ENCODE measurements at places on chromosomes 6 and 20. TPM values are rescaled to one million over a fixed set of nuclear protein-coding genes. Genes with fewer than 3 reads are reported as not detected.

GRCh38 chr20:64236137-64237088 lies 19.1 kb upstream of the PCMTD2 start:
- H3K27ac ChIP-seq, result no peak overlapping the region
- H3K36me3 ChIP-seq, result no peaks in the 10 kb centered on the region

The DDR1 gene
- 11.3 TPM for total RNA-seq

GRCh38 chr6:81838031-81838430 lies 85.5 kb upstream of the TENT5A start:
- DNase-seq, result no peak
- H3K36me3 ChIP-seq, result no peaks in the 10 kb centered on the region
- H3K4me1 ChIP-seq, result no peaks in the 10 kb centered on the region
- H3K27ac ChIP-seq, result no peak overlapping the region
- H3K27me3 ChIP-seq, result no peaks in the 10 kb centered on the region
- no peak overlapping the region for H3K4me3 ChIP-seq

DNA sequence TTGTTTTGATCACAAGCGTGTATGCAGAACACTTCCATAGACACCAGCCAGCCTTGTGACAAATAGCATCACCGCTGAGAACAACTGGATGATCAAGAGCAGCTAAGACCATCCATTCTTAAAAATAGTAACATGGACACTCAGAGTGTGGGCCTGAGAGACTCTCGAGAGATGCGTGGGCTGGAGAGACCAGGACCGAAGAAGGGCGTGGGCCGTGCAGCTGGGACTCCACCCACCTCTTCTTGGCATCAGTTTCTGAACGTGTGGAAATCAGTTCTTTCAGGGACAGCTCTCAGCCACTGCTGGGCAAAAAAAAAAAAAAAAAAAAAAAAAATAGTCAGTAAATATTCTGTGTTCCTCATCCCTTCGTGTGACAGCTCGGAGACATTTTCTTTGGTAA lies 314.5 kb upstream of the CDH4 start:
- H3K36me3 ChIP-seq, result no peaks in the 10 kb centered on the region
- H3K27me3 ChIP-seq, result peaks cover 4% of the 10 kb centered on the region
- no peak overlapping the region for H3K4me3 ChIP-seq
- DNase-seq, result no peak

DNA sequence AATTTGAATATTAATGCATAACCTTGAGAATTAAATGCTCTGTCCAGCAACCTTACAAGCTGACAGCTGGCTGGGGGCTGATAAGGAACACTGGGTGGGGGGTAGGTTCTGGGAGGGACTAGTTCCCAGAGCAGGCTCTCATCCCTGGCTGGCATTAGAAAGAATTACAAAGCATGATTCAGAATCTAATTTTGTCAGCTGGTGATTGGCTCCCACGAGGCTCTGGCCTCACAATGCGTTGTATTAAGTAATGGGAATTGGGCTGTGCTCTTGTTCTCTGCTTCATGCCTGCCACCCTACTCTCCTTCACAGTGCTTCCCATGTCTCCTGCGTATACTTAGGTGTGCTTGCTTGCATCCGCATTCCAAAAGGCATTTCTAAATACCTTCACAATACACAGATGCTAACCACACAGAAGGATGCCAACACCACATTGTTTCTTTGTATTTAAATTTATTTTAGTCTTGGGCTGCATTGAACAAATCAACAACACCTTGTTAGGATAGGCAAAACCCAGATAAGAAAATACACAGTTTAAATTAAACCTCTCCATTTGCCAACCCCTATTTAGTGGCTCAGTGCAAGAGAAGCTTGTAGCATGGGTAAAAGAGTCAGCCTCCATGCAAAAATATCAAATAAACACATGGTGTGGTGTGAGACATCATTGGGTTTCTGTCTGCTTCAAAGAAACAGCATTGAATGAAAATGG lies 434.5 kb upstream of the JAG1 start:
- H3K27me3 ChIP-seq, result no peaks in the 10 kb centered on the region
- no peak for DNase-seq
- H3K4me1 ChIP-seq, result no peaks in the 10 kb centered on the region
- H3K4me3 ChIP-seq, result no peak overlapping the region
- H3K27ac ChIP-seq, result no peak overlapping the region
- no peaks in the 10 kb centered on the region for H3K36me3 ChIP-seq

DNA sequence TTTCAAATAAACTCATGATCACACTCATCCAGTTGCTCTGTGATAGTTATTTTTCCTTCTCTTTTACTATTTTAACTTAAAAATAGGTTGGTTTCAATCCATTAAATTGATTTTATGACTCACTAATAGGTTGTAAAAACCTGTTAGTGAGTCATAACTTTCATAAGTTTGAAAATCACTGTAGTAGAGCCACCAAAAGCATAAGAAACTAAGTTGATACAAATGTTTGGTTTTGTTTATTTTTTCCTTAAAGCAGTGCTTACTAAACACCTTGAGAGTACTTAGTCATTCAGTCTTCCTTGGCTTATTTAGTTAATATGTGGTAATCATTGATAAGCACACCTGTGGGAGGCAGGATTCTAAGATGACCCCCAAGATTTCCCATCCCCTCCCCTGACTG lies 312.1 kb upstream of the MAN1A1 start:
- no peak overlapping the region for H3K27ac ChIP-seq
- no peak overlapping the region for H3K4me3 ChIP-seq
- no peaks in the 10 kb centered on the region for H3K4me1 ChIP-seq
- H3K27me3 ChIP-seq, result peaks cover 2% of the 10 kb centered on the region

GRCh38 chr6:8075185-8075584 lies 11.0 kb upstream of the BLOC1S5 start:
- H3K27ac ChIP-seq, result no peak overlapping the region
- DNase-seq, result no peak
- no peaks in the 10 kb centered on the region for H3K27me3 ChIP-seq
- H3K4me3 ChIP-seq, result no peak overlapping the region
- H3K4me1 ChIP-seq, result peaks cover 5% of the 10 kb centered on the region

DNA sequence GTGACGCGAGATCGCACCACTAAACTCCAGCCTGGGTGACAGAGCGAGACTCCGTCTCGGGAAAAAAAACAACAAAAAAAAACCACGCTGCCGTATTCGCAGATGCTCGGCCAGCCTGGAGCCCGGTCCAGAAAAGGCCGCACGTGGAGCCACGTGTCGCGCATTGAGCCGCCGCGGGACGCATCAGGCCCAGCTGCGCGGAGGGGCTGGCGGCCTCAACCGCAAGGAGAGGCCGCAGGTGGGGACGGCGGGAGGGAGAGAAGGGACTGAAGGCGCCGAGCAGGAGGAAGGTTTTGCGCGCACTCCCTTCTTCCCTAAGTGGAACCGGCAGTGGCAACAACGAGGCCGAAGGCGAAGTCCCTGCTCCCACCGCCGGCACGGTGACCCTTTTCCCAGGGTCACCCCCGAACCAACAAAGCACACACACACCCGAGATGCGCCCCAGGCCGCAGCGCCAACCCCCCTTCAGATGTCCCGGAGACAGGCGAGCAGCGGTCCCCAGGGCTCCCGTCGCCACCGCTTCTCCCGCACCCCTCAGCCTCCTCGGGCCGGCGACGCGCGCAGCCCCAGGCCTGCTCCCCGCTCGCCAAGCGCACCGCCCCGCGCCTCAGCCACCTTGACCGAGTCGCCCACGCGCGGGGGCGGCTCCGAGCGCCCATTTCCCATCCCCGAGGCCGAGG lies 681 bp downstream of the SYCP2 start:
- peaks cover 19% of the 10 kb centered on the region for H3K4me1 ChIP-seq
- H3K27ac ChIP-seq, result no peak overlapping the region
- DNase-seq, result no peak
- H3K36me3 ChIP-seq, result peaks cover 4% of the 10 kb centered on the region
- H3K4me3 ChIP-seq, result peak overlapping the region; percentile 73

DNA sequence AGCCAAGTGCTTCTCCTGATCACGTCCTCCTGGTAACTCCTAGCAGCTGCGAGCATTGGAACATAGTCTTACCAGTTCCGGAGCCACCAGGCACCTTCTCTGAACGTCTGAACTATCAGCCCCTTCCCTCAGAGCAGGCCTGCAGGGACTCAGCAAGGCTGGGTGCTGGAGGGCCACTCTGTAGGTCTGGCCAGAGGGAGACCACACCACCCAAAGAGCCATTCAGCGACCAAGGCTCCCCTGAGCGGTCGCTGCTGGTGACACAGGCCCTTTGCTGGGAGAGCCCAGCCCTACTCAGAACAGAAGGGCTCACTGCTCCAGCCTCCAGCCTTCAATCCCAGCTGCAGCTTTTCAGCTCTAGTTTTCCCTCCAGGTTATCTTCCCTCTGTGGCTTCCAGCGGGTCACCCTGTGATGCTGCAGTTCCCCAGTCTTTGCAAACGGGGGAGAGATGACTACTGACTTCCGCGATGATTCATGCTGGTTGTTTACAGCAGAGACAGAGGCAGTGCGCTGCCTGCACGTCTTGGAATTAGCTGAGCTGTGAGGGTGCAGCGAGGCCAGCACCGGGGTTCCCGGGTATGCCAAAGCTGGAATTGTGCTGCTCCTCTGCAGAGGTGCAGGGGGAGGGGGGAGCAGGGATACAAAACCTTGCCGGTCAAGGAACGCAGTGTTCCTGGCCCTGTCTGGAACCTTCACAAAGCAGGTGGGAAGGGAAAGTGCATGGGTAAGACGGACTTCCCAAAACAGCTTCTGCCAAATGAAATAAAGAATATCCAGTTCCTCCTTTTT lies 161.4 kb downstream of the LY86 start:
- H3K4me1 ChIP-seq, result peaks cover 14% of the 10 kb centered on the region
- DNase-seq, result no peak
- H3K4me3 ChIP-seq, result no peak overlapping the region

DNA sequence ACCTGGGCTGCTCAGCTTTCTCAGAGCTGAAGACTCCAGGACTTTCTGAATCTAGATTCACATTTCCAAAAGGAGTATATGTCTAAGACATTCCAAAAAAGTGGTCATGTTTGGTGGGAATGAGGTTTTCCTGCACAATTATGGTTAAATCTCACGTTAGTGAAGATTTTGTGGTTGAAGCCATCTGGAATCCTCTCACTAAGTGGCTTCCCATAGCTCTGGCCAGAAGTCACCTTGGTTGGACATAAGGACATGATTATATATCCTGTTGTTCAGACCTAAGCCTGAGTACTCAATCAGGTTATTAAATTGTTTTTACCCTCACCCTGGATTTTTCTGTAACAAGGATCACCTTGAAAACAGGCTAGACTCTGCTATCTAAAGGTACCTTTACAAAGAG lies 176.1 kb upstream of the PLN start:
- H3K27ac ChIP-seq, result no peak overlapping the region
- no peaks in the 10 kb centered on the region for H3K4me1 ChIP-seq
- H3K36me3 ChIP-seq, result no peaks in the 10 kb centered on the region
- DNase-seq, result no peak

The MATN4 gene
- total RNA-seq, result 0.14 TPM

DNA sequence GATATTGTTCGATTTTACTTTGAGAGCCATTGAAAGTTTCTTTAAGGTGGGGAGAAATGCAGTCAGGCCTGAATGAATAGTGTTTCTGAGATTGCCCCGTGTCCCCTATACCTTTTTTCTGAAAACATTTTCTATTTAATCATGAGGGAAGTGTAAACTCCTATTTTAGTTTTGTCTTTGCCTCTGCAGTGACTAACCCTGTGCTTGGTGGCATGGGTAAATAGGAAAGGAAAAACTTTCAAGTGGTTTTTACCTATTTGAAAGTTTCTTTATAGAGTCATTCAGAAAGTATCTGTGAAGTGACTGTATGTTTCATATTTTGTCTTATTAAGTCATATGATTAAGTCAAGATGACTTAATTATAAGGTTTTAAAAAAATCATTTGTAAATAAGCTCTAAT lies 14.5 kb downstream of the SNRNP48 start:
- no peak overlapping the region for H3K27ac ChIP-seq
- no peak overlapping the region for H3K4me3 ChIP-seq
- peaks cover 34% of the 10 kb centered on the region for H3K36me3 ChIP-seq
- peaks cover 11% of the 10 kb centered on the region for H3K4me1 ChIP-seq
- no peak for DNase-seq

- no peak overlapping the region for H3K4me3 ChIP-seq
- no peaks in the 10 kb centered on the region for H3K36me3 ChIP-seq
- no peaks in the 10 kb centered on the region for H3K27me3 ChIP-seq
- DNase-seq, result no peak
- no peak overlapping the region for H3K27ac ChIP-seq
These were observed 573.0 kb downstream of the CD109 start for GRCh38 chr6:74268815-74269599.

GRCh38 chr6:158372574-158372973 lies 60.3 kb downstream of the TULP4 start:
- no peak for DNase-seq
- no peak overlapping the region for H3K27ac ChIP-seq
- no peak overlapping the region for H3K4me3 ChIP-seq
- no peaks in the 10 kb centered on the region for H3K4me1 ChIP-seq

DNA sequence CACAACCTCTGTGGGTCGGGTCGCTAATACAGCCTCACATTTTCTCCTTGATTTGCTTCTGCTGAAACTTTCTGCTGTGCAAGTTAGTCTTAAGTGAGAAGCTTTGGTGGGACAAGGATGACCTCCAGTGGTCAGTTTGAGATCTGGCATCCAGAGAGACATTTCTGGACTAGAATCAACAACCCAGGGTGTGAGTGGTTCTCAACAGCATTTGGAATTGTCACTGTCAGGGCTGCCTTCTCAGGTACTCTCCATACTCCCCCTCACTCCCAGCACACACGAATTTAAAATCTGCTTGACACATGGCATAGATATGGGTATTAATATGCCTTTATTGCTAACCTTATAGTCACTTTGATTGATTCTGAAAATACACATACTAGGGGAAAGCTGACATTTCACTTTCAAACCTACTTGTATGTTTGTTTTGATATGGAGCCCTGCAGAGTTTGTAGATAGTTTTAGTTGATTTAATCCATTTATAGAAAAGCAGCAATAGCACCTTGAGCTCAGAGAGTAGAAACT lies 13.2 kb downstream of the OTOR start:
- no peaks in the 10 kb centered on the region for H3K4me1 ChIP-seq
- peaks cover 9% of the 10 kb centered on the region for H3K27me3 ChIP-seq
- H3K27ac ChIP-seq, result no peak overlapping the region
- no peak for DNase-seq

DNA sequence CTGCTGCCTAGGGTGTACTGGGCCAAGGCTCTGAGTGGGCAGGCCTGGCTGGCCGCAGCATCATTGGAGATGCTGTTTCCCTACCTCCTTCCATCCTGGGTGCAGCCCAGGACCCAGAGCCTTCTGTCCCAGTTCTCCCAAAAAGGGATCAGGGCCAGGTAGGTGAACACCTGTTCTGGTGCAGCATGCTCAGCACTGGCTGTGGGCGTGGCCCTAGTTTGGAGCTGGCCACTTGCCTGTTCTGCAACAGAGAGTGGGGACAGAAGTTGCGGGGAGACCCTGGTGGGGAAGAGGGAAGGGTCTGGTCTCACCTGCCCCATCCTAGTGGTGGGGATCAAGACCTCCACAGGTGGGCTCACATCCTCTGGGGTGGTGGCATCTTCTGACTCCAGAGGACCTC lies 1.4 kb upstream of the ARMC12 start:
- peaks cover 29% of the 10 kb centered on the region for H3K4me1 ChIP-seq
- no peaks in the 10 kb centered on the region for H3K36me3 ChIP-seq
- H3K4me3 ChIP-seq, result no peak overlapping the region
- H3K27me3 ChIP-seq, result no peaks in the 10 kb centered on the region
- DNase-seq, result no peak

Measured in activated naive CD8-positive, alpha-beta T cell treated with anti-CD3 and anti-CD28 coated beads, Interleukin-2, amount 10 ng/mL, durations not matched to agents 7 days and 5 days (primary cell).